ENCODE measurements at places on chromosomes 5 and 9. TPM values are rescaled to one million over a fixed set of nuclear protein-coding genes. Genes with fewer than 3 reads are reported as not detected.

MAMDC2 gene
- total RNA-seq = 107 TPM

UBE2QL1 gene
- total RNA-seq = 5.5 TPM

SRP19 gene
- 57.3 TPM for total RNA-seq

DNA sequence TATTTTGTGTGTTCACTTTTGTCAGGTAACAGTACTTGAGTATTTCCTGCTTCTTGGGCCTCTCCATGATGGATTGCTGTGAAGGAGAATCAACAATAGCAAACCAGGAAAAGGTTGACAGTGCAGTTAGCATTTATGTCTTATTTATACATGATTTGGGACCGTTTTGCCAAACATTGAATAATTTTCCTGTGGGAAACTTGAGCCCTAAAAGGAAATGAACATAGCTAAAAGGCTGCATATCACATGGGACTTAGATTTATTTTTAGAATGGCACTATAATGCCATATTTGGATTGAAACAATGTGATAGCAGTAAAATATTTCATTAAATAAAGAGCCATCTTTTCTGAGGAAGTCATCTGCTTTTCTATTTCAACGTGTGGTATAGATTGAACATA, 15.3 kb downstream of the GPR21 start:
- no peaks in the 10 kb centered on the region for H3K27me3 ChIP-seq
- peak overlapping the region; percentile 68 for H3K27ac ChIP-seq
- no peak overlapping the region for H3K4me3 ChIP-seq
- peaks cover 4% of the 10 kb centered on the region for H3K36me3 ChIP-seq

DNA sequence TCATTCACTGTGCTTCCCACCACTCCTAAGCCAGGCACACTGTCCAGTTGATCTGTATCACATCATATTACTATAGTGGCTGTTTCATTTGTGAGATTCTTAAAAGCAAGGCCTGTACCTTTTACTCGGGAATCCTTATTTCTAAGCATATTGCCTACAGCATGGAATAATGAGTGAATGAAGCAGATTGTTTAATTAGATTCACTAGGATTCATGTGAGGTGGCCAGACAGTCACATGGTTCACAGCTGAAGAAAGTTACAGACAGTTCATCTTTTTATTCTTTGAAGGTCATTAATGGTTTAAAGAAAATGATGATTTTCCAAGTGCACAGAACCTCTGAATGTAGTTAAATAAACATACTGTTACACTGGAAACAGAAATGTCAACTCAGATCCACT, 24.3 kb upstream of the SEMA6A start:
- DNase-seq = no peak
- H3K4me1 ChIP-seq = no peaks in the 10 kb centered on the region
- H3K27me3 ChIP-seq = no peaks in the 10 kb centered on the region

GRCh38 chr5:126987271-126987899, 43.0 kb downstream of the MARCHF3 start:
- H3K27ac ChIP-seq = no peak overlapping the region
- no peaks in the 10 kb centered on the region for H3K36me3 ChIP-seq
- no peak overlapping the region for H3K4me3 ChIP-seq
- H3K27me3 ChIP-seq = no peaks in the 10 kb centered on the region
- no peaks in the 10 kb centered on the region for H3K4me1 ChIP-seq
- DNase-seq = no peak

- H3K27ac ChIP-seq = no peak overlapping the region
- H3K4me1 ChIP-seq = no peaks in the 10 kb centered on the region
- DNase-seq = no peak
- no peak overlapping the region for H3K4me3 ChIP-seq
These were observed 27.0 kb downstream of the IARS1 start for GRCh38 chr9:92266486-92266885.

Measured in sigmoid colon (tissue), 7 donors.